Stimulated activated CD4-positive, alpha-beta T cell treated with anti-CD3 and anti-CD28 coated beads, Interleukin-1b, Interleukin-23, amount 100 ng/mL, for 24 hours (primary cell): ENCODE measurements at places on chromosomes 1 and 21.

GRCh38 chr1:176717066-176717750, 254.2 kb downstream of the PAPPA2 start:
- no peak for DNase-seq

DNA sequence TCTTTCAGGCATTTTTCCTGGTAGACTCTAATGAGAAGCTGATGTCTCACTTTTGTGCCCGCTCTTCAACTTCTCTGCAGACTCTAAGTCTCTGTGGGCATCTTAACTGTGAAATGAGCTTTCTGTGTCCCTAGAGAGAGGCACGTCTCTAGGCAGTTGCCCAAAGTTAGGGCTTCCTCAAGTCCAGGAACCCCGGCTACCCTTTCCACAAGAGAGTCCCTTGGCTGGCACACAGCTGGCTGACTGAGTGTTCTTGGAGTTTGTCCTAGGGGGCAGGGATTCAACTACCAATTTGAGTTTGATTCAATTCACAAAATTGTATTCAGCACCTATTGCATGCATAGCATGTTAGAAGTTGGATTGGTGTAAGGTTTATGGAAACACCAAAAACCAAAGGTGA, 1.4 kb downstream of the GPR61 start:
- no peak for DNase-seq

DNA sequence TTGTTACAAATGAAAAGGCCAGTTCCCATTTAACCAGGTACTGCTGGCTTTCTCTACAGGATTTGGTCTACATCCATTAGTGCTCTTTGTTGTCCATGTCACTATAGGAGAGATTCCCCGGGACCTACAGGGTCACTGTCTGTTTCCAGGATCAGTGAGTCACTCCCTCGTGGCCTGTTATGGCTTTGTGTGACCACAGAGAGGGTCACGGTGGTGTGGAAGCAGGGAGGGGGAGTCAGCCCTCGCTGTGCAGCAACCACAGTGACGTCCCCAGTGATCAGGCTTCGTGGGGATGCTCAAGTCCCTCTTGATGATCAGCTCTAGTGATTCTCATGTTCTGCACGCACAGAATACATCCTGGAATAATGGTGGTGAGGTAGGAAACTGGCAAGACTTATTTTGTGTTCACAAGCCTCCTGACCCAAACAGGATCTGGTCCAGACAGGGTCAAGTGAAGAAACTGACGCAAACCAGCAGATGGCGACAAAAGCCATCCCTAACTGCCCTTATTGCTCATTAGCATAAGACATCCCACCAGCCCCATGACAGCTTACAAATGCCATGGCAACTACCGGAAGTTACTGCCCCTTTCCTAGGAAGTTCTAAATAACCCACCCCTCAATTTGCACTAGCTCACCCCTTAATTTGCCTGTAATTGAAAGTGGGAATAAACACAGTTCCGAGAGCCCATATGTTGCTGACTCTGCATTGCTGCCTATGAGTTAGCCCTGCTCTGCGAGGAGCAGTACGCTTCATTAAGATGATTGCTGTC, 98.5 kb downstream of the DISC1 start:
- no peak for DNase-seq

GRCh38 chr1:83960669-83961277, 38.2 kb downstream of the TTLL7 start:
- DNase-seq: no peak

- no peak for DNase-seq
Measured at GRCh38 chr1:27394925-27395324, 2.5 kb downstream of the GPR3 start.

GRCh38 chr1:221743416-221744208, 1.7 kb upstream of the DUSP10 start:
- DNase-seq: no peak

DNA sequence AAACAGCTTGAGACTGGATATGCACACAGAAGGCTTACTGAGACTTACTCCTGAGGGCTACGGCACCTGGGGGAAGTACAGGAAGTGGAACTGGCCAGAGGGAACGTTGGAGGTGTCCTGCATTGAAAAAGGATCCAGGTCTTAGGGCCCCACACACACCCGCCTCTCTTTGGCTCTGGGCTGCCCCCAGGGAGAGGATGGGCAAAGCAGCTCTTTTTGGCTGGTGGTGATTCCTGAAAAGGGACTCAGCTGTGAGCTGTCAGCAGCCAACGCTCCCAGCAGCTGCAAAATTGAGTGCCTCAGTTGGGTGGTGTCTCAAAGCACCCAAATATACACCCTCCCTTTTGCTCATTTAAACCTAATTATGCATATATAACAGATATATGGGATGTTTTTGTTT, 213.2 kb downstream of the TNR start:
- no peak for DNase-seq

DNA sequence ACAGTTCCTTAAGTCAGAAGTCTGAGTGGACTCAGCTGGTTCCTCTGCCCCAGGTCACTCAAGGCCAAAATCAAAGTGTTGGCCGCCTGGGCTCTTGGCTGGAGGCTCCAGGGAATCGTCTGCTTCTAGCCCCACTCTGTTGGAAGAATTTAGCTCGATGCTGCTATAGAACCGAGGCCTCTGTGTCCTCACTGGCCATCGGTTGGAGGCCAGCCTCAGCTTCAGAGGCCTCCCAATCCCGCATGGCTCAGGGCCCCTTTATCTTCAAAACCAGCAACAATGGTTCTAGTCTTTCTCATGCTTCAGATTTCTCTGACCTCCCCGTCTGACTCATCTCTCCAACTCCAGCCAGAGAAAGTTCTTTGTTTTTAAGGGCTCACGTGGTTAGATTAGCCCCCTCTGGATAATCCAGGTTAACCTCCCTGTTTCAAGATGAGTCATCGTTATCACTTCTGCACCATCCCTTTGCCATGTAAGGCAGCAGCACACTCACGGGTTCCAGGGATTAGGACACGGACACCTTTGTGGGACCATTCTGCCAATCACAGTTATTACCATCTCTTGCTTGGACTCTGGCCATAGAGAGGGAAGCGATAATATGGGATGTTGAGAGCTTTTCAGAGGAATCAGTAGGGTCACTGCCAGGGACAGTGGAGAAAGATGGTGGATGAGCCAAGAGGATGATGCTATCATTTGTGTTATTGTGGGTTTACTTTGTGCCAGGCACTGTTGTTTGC, 13.6 kb downstream of the FHAD1 start:
- DNase-seq: no peak

DNA sequence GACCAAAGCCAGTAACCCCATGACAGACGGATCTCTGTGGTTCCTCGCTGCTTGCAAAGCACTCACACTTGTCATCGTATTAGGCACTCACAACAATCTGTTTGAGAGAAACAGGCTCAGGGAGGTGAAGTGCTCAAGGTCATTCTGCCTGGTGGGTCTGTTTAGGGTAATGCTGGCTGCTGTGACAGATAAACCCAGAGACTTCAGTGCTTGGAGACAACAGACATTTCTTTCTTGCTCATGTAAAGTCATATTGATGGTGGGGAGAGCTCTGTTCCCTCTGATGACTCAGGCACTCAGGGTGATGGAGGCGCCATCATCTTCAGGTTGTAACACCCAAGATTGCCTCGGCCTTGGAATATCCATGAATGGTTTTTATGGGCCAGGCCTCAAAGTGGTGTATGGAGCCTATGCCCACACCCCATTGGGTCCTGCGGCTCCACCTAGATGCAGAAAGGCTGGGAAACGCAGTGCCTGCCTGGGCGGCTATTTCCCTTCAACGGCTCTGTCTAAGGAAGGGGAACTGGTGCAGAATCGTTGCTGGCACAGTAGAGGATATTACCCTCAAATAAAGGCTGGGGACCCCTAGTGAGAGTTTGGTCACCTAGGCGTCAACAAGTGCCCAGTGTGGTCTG, 71.6 kb upstream of the SELENON start:
- no peak for DNase-seq

DNA sequence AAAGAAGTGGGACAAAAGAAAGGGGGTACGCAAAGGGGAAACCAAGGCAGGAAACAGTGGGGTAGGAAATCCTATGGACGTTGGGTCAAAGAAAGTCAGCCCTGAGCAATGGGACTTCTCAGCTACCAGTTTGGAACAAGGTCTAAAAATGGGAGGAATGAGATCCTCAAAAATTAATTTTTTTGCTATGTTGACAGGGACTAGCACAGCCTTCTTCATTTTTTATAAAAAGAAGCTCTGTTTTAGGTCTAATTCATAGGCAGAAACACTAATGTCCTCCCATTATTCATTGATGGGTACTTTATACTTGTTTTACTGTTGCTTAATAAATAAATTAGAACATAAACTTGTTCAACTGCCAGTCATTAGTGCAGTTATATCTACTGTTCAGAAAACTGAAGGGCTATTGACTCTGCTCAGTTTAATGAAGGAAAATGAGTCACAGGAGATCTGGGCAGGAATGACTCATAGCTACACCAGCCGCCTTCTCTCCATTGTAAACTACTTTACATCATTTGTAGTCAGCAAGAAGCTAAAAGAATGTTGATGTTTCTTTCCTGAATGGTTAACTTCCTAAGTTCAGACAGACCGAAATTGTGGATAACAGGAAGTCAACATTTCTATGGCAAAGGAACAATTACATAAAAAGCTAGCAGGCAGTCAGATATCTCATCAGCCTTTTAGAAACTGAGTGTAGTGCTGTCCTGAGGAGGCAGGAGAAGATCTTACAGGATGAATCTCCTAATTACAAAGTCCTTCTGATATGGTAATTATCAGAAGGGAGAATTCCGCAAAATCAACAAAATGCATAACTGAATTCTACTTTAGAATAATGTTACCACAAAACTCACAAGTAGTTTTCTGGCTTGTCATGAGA, 356.4 kb upstream of the PKN2 start:
- no peak for DNase-seq

GRCh38 chr1:23027352-23027907, 8.2 kb downstream of the KDM1A start:
- no peak for DNase-seq

DNA sequence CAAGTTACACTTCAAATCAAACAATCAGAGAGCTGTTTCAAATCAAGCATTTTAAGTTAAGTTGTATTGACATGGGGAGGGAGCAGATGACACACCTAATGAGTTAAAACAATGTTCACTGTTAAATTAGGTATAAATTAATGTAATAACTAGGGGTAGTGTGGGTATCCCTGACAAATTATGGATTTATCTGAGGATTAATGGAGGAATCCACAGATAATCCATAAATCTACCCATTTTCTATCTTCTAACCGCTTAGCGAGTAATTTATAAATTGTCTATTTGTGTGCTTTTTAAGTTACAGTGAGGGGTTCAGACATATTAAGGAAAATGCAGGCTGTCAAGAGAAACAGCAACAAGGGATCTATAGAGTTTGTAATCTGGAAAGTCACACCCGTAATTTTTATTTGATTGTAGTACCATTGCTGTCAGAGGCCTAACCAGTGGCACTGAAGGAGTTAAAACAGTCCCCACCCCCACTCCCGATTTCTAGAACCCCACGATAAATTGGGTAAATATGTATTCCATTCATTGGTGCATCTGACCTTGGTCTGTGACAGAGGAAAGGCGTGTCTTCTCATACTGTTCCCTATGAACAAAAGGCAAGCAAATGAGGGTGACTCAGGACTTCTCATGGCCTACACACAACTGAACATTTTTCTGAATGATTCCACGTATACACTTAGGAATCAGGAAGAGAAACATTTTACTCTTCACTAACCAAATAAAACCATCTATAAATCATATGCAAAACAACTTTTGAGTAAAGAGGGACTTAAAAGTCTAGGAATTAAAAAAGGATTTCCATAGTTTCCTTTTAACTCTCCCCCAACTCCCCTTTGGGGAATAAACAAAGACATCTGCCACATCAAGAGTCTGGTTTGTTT, 7.4 kb downstream of the IRF2BP2 start:
- DNase-seq: no peak

DNA sequence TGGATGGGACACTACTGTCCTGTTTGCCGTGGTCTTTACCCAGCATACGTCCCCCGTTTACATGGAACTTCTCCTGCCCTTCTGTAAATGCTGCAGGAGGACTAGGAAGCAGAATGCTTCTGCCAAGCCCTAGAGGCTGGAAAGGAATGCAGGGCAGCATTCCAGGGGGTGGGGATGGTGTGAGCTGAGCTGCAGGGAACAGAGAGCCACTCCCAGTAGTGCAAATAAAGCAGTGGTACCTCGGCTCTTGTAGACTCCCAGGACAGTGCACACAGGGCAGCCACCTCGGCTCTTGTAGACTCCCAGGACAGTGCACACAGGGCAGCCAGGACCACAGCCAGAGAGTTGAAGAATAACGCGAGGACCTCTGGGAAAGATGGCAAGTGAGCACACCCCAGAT, 35.4 kb downstream of the PTPRU start:
- no peak for DNase-seq

- DNase-seq: no peak
Measured at GRCh38 chr1:16110884-16111283, 37.4 kb upstream of the FAM131C start.

DNA sequence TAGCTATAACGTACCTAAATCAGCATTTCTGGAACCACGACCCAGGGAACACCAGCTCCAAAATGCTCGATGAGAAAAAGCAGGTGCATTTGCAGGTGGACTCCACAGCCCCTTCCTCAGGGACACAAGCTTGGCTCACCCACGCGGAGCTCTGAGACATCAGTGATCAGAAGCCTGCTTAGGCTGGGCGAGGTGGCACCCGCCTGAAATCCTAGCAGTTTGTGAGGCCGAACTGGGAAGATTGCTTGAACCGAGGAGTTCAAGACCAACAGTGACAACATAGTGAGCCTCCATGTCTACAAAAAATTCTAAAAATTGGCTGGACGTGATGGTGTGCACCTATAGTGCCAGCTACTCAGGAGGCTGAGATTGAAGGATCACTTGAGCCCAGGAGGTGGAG, 2.5 kb upstream of the TSPEAR start:
- DNase-seq: no peak

DNA sequence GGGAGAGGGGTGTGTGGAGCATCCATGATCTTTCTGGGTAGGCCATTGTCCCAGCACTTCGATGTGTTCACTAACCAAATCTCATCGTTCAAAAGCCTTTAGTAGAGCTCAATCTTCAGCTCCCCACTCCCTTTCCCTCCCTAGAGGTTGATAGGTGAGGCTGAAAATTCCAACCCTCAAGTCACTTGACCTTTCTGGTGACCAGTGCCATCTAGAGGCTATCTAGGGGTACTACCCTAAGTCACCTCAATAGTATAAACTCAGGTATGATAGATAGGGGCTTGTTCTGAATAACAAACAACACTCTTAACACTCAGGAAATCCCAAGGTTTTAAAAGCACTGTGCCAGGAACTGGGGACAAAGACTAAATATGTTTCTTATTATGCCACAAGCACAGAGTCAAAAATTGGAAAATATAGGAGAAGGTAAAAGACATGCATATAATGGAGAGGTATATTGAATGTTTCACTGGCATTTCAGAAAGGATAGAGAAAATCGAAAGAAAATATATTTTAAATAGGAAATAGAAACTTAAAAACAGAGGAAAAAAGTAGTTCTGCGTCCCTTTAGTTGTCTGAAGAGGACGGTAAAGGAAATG, 42.9 kb upstream of the CD53 start:
- DNase-seq: peak; percentile 2

DNA sequence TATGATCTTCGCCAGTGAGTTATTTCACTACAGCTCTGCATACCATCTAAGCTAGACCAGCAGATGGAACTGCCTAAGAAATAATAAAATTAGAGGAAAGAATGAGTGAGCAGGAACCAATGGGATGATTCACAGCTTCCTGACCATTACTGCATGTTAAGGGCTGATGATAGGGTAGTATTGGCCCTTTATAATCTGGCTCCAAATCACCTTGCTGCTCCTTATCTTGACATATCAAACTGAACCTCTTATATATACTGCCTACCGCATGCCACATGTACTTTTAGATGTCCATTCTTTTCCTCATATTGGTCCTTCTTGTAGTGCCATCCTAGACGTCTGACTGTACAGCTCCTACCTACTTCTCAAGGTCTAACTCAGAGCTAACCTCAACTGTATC, 524.4 kb downstream of the DPYD start:
- DNase-seq: no peak

- DNase-seq: no peak
Measured at GRCh38 chr21:16330082-16330907, 600.5 kb downstream of the USP25 start.
